A172 (cell line): ENCODE measurements at places on chromosomes 12 and 14. TPM values are rescaled to one million over a fixed set of nuclear protein-coding genes. Genes with fewer than 3 reads are reported as not detected.
A peak's percentile ranks its signal among the peaks of the same experiment; 100 is the strongest.

The SLC6A12 gene
- 0.10 TPM in 1 of 2 replicates, not detected in the other for total RNA-seq

DNA sequence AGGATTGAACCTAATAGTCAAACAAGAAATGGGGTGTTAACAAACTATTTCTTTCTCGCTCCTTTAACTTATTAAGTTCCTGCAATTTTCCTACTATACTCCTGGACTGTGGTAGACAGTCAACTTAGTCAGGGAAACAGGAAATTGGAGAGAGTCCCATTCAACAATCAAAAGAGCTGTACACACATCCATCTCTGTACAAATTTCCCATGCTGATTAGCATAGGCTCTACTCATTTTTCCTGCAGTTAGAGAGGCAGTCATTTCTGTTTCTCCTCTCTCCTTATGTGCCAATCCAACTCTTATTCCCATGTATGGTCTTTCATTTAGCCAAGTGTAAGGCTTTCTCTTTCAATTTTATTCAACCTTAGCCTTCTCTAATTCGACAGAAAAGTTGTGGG is 1168.5 kb upstream of the FLRT2 start:
- DNase-seq, result no peak

DNA sequence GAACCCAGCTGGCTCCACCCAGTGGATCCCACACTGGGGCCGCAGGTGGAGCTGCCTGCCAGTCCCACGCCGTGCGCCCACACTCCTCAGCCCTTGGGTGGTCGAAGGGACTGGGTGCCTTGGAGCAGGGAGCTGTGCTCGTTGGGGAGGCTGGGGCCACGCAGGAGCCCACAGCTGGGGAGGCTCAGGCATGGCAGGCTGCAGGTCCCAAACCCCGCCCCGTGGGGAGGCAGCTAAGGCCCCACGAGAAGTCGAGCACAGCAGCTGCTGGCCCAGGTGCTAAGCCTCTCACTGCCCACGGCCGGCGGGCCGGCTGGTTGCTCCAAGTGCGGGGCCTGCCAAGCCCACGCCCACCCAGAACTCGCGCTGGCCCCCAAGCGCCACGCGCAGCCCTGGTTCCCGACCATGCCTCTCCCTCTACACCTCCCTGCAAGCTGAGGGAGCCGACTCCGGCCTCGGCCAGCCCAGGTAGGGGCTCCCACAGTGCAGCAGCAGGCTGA is 56.2 kb downstream of the ANO2 start:
- DNase-seq, result no peak

GRCh38 chr14:69684461-69685217 is 73.2 kb downstream of the SUSD6 start:
- no peak for DNase-seq

DNA sequence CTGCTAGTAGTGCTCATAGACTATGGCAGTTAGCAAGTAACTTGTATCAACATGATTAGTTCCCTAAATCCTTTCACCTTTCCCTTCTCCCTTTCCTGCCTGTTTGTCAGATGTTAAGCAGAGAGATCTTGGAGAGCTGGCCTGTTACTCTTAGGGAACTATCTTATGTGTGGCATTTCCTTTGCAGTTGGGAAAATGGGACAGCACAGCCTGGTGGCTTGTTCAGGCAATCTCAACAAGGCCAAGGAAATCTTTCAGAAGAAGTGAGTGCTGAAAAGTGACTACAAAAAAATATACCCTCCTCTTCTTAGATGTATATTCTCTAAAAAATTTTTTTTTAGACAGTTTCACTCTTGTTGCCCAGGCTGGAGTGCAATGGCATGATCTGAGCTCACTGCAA is 7.4 kb downstream of the PARP2 start:
- DNase-seq, result no peak

DNA sequence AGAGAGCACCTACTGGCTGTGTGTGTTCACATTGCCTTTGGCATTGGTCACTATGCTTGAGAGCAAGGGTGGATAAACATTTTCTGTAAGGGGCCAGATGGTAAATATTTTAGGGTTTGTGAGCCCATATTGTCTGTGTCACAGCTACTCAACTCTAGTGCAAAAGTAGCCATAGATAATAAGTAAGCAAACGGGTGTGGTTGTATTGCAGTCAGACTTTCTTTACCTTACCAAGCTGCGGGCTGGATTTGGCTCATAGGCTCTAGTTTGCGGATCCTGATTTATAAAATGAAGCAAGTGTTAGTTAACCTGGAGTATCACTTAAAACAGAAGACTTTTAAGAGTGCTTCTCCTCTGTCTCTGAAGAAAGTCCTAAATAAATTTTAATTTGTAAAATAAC is 169.0 kb downstream of the KICS2 start:
- DNase-seq, result no peak

DNA sequence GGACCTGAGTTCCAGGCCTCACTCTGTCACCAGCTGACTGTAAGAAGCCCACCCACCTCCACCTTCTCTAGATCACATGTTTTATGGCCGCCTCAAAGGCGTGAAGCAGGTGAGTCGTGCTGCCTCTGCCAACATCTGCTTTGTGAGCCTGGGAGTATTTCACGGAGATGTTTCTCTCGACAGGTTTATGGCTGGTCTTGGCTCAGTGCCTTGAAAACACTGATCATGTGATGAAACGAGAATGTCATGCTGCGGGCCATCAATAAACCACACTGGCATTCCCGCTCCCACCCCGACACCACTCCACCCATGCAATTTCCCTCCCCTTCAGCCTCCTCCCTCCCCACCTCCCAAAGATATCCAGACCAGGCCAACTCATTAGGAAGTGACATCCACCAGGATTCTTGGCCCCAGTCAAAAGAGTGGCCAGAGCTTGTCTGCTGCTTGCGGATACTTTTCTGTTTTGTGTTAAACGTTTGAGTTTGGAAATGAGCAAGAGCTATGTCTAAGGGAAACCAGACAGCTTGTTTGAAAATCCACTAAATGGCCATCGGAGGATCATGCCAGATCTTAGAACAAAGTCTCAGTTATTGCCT is 53.8 kb upstream of the NTF3 start:
- peak; percentile 72 for DNase-seq

DNA sequence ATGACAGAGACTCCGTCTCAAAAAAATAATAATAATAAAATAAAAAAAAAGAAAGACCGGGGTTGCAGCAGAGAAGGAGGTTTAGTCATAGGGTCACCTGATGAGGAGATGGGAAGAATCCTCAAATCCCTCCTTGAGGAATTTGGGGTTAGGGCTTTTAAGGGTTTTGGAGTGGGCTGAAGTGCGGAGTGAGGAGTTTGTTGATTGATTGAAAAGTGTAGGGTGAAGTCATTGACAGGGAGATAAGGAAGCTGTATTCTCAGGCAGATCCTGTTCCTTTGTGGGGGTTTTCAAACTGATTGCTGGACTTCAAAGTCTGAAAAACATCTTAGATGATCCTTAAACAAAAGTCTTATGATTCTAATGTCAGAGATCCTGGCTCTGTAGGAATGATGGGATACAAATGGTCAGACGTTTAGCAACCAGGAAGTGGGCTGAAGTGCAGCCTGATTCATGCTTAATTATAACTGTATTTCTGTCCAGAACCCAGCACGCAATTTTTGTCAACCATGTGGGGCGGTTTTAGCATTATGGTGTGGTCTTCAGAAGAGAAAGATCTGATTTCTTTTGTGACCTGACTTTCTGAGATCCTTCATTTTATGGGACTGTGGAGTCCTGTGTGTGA is 16.0 kb downstream of the FNTB start:
- peak; percentile 20 for DNase-seq
